ENCODE measurements at places on chromosomes 12 and 14.

- no peak for DNase-seq
These were observed 33.4 kb downstream of the ELK3 start for GRCh38 chr12:96227365-96228106.

GRCh38 chr14:104542871-104543830 lies 36.4 kb upstream of the C14orf180 start:
- no peak for DNase-seq

DNA sequence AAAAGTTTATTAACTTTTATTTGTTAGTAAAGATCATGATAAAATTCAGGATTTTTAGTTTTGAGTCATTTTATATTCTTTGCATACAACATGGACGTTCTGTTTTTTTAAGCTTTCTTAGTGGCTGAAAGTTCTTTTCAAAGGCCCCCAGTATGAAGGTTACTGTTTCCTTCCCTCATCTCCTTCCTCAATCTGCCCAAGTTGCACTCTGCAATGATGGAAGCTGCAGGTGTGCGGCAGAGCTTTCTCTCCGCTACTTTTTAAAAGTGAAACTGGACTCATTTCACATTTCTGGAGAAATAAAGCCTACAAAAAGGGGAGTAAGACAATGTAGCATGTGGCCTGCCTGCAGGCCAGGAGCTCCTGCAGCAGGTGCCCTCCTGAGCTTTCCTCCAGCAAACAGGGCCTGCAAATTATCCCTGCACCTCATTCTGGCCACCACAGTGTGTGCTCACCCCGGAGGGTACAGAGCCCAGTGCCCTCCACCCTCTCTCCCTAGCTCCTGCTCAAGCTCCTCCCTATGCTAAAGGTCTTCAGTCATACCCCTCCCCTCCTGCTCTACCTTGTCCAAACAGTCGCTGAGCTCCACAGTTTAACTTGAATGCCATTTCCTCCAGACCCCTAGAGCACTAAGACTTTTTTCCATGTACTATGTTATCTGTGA lies 78.9 kb downstream of the SETD3 start:
- no peak for DNase-seq

GRCh38 chr14:92404938-92405337 lies 82.0 kb downstream of the SLC24A4 start:
- no peak for DNase-seq

- no peak for DNase-seq
These were observed 72.3 kb upstream of the KRAS start for GRCh38 chr12:25322918-25323531.

DNA sequence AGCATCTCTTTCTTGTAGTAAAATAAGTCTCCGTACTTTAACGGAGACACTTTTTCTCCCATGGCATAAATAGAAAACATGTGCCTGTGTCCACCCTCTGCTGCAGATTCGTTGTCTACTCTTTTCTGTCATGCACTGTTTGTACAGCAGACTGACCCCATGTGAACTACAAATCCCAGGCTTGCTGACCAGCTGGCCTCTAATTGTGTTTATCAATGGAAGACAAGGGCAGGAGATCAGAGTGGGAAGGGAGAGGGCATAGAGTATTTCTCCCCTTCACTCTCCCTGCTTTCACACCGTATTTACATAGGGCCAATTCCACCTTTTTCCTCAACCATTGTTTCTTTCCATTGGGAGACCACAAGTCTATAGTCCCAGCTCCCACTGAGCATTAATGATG lies 31.0 kb upstream of the TMTC2 start:
- DNase-seq = no peak

- DNase-seq = no peak
These were observed 121.8 kb downstream of the NRXN3 start for GRCh38 chr14:78292003-78292402.

DNA sequence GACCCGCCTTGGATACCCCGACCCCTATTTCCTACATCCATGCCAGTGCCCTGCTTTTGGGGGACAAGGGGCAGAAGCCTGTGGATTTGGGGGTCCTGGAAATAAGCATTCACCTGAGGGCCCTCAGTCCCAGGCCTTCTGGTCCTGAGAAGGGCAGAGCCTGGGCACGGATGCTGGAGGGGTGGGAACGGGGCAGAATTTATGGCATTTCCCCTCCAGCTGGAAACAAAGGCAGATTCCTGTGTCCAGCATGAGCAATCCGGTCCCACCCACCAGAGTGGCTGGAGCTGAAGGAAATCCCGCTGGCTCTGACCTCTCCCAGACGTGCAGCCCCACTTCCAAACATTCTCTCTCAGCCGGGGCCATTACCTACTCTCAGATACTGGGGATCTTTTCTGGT lies 9.3 kb downstream of the ANKRD33 start:
- DNase-seq = no peak

DNA sequence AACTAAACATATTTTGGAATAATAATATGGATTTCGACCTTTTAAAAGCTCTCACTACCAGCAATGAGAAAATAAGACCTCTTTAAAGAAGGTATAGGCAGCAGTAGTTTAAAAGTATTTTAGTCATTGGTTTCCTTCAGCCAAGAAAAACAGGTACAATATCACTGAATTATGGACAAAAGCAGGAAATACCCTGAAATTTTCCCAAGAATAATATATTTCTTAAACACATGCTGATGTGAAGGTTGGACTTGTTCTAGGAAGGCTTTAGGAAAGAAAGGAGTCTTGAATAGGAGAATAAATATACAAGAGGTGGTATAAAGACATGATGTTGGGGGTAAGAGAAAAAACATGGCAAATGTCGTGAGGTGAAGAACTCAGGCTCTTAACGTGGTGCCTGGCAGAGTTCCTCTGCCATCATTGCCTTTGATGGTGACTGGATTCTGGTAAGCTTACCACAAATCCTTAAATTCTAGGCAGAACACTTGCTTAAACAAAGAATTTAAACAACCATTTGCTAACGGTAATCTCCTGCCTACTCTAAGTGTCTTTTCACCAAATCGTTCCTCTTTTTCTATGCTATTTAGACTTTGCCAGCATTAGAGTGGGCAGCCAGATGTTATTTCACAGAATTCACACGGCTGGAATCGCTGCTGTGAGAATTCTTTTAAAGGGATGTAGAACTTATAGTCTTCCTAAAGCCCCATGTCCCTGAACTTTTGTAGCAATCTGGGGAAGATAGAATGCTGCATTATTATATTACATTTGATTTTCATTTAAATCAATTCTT lies 11.9 kb upstream of the NUDT4 start:
- no peak for DNase-seq

- no peak for DNase-seq
These were observed 42.1 kb upstream of the GPR132 start for GRCh38 chr14:105107351-105107750.

DNA sequence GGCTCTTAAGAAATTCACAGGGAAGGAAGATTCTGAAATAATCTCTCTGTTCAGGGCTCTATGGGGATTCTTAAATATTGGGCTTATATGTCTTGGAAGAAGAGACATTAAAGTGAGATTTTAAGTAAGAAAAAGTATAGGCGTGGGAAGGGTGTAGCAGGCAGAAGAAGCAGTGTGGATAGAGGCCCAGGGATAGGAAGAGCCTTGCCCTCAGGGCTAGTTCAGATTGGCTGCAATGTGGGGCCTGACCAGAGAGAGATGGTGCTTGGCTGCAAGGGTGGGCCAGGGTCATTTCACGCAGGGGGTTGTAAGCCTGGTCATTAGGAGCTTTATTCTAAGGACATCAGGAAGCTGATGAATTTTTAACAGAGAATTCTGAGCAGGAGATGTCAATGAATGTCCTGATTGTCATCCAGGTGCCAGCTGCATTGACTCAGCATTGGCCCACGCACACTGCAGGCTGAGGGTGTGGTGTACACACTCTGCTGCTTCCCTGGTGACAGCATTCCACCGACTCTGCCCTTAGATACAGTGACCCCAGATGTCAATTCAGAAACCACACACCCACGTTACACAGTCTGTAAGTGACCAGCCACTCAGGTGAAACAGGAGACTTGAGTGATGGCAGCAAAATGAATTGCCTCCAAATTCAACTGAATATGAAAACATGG lies 582.5 kb downstream of the NRXN3 start:
- DNase-seq = no peak

- peak; percentile 59 for DNase-seq
These were observed 5.9 kb downstream of the GSG1 start for GRCh38 chr12:13097491-13098011.

DNA sequence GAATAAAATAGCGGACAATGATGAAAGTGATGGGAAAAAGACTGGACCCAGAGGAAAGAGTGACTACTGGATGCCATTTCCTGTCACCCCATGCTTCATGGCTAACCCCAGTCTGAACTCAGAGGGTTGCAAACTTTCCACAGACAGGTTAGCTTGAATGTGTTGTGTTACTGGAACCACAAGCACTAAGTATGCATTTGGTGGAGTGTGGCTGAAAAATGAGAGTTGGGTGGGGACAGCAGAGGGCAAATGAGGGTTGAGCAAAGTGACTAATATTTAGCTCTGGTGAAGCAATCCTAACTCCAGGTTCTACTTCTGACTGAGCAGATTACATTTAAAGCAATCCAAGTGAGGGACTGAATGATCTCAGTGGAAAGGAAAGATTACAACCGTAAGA lies 1.6 kb downstream of the SLC16A7 start:
- peak; percentile 48 for DNase-seq

DNA sequence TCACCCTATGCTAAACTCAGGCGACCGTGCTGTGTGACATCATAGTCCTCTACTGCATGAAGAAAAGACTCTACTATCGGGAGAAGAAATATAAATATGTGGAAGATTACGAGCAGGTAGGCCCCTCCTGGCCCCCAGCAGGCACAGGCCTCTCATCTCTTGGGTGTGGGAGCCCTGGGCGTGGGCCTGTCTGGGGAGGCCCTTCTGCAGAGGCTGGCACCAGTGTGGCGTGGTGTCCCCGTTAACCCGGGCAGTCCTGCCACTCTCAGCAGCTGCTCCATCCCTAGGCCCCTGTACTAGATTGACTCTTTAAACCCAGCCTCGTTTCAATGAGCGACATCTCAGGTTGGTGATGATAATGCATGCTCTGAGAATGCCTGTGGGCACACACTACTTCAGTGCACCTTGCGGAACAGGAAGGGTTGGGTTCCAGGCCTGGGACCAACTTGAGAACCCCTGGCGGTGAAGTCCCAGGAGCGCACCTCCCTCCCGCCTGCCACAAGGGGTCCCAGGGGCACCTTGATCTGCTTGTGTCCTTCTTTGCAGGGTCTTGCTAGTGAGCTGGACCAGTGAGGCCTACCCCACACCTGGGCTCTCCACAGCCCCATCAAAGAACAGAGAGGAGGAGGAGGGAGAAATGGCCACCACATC lies 23.2 kb downstream of the P2RX4 start:
- no peak for DNase-seq

DNA sequence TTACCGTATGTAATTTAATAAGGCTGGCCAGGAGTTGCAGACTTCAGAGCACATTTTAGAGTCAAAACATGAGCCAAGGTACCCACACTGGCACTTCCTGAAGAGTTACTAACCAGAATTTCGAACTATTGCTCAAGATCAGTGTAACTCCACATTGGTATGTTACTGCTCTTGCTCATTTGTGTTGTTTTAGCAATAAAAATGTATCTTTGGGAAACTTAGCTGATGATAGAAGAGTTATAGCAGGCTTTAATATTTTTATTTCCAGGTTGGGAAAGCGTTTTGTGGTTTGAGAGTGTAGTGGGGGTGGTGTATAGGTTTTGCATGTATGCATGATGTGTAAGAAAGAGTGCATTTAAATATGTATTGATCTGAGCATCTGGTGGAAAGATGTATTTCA lies 96.6 kb downstream of the SCN8A start:
- no peak for DNase-seq

GRCh38 chr12:111270774-111271173 lies 98.1 kb downstream of the PHETA1 start:
- DNase-seq = peak; percentile 58

All from NCI-H1417 (cell line).